Prostate gland (tissue), 2 donors: ENCODE measurements at places on chromosomes 6 and 20. TPM values are rescaled to one million over a fixed set of nuclear protein-coding genes. Genes with fewer than 3 reads are reported as not detected.

DNA sequence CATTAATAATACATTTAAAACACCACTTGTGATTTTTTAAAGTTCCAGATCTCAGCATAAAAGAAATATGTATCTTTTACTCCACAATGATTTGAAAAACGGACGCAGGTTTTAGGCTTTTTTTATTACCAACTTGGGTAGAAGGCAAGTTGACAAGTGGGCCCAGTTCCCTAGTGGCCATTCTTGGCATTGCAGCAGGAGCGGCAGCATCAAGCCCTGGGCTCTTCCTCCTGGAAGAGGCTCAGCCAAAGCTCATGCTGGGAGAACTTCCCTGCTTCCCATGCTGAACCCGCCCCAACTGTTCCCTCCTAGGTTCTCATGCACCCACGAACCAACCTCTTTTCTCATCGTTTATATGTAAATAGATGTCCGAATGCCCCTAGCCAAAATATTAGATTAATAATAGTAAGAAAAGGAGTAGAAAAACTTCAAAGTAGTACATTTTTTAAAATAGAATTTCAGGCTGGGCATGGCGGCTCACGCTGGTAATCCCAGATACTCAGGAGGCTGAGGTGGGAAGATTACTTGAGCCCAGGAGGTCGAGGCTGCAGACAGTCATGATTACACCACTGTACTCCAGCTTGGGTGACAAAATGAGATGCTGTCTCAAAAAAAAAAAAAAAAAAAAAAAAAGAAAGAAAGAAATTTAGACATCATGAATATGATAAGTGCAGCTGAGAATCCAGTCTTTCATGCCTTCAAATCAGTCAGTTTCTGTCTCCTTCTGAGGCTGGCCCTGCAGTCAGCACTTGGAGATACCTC lies 18.2 kb upstream of the MYB start:
- H3K4me3 ChIP-seq, result no peak overlapping the region
- no peaks in the 10 kb centered on the region for H3K36me3 ChIP-seq
- no peak overlapping the region for H3K27ac ChIP-seq
- no peaks in the 10 kb centered on the region for H3K27me3 ChIP-seq

DNA sequence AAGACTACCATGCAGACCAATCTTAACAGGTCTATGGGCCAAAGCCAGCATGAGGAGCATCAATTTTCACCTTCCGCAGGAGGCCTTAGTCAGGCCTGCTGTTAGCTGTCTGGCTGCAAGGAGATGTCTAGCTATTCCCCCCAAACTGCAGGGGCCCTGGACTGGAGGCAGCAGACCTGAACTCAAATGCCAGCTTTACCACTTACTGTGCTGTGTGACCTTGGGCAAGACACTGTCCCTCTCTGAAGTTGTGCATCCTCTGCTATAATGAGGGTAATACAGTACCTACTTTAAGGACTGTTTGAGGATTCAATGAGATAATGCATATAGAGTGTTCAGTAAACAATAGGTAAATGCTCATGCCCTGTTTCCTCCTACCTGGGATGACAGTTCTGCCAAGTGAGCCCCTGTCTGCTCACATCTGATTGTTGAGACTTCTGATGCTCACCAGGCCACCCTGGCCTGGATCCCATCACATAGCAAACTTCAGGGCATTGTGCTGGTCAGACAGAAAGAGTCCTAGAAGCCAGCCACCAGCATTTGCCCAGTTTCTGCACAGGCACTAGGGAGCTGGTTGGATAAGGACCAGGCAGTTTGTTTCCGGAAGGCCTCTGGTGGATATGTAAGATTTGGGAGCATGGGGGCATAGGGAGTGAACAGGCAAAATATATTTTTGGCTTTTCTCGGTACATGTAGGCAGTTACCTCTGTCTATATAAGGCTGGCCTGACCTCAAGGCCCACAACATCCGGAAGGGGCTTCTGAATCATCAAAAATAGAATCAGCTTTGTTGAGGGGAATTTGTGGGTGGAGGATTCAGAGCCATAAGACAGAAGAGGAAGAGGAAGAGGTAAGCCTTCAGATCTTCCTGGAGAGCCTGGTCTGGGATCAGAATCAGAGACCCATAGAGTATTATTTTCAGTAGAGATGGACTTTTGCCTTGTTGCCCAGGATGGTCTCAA lies 2.3 kb upstream of the OCSTAMP start:
- DNase-seq, result no peak
- no peaks in the 10 kb centered on the region for H3K4me1 ChIP-seq
- H3K27ac ChIP-seq, result no peak overlapping the region
- no peaks in the 10 kb centered on the region for H3K27me3 ChIP-seq

Gene STMND1
- not detected for total RNA-seq

DNA sequence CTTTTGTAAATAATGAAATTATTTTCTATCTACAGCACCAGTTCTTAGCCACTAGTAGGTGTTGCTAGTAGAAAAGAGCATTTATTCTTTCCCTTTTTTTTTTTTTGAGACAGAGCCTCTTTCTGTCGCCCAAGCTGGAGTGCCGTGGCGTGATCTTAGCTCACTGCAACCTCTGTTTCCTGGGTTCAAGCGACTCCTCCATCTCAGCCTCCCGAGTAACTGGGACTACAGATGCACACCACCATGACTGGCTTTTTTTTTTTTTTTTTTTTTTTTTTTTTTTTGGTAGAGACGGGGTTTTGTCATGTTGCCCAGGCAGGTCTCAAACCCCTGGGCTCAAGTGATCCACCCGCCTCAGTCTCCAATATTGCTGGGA lies 6.7 kb downstream of the PCMT1 start:
- H3K4me3 ChIP-seq, result no peak overlapping the region
- DNase-seq, result no peak
- H3K27me3 ChIP-seq, result no peaks in the 10 kb centered on the region
- no peaks in the 10 kb centered on the region for H3K36me3 ChIP-seq
- no peak overlapping the region for H3K27ac ChIP-seq
